Vagina (tissue), 2 donors: ENCODE measurements at places on chromosomes 1 and 21.

GRCh38 chr1:41242342-41243078 is 404 bp upstream of the SCMH1 start:
- no peak for DNase-seq

GRCh38 chr1:248842781-248843331 is 4.8 kb downstream of the ZNF672 start:
- no peak for DNase-seq

DNA sequence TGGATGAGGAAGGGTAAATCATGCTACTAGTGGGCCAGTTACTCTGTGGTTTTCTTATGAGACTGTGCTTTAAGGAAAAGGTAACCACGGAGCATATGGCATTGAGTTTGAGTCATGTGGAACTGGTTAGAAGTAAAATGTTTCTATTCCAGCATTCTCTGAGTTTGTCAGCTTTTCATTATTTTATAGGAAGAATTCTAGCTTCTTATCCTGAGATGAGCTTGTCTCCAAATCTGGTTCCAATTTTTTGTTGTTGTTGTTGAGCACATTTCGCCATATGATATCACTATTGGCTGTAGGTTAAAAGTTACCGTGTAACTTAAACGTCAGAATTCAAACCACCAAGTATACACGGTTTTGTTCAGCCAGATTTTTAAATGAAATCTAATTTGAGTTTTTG is 69.9 kb downstream of the ATF6 start:
- DNase-seq: no peak

GRCh38 chr1:26915204-26915842 is 1.5 kb upstream of the NR0B2 start:
- no peak for DNase-seq

- no peak for DNase-seq
Observed at GRCh38 chr1:226044514-226045101, 17.9 kb upstream of the H3-3A start.

- peak; percentile 54 for DNase-seq
Observed at GRCh38 chr1:53340660-53341520, 13.0 kb upstream of the LRP8 start.

GRCh38 chr1:84101204-84101603 is 42.9 kb upstream of the PRKACB start:
- no peak for DNase-seq

DNA sequence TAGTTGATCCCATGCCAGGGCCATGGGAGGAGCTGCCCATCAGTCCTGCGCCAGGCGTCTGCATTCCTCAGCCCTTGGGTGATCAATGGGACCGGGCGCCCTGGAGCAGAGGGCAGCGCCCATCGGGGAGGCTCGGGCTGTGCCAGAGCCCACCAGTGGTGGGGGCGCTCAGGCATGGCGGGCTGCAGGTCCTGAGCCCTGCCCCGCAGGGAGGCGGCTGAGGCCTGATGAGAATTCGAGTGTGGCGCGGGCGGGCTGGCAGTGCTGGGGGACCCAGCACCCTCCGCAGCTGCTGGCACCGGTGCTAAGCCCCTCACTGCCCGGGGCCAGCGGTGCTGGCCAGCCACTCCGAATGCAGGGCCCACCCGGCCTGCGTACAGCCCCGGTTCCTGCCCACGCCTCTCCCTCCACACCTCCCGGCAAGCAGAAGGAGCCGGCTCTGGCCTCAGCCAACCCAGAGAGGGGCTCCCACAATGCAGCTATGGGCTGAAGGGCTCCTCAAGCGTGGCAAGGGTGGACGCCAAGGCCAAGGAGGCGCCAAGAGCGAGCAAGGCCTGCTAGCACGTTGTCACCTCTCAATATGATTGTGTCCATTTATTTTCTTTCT is 238.1 kb upstream of the OLFM3 start:
- DNase-seq: no peak

DNA sequence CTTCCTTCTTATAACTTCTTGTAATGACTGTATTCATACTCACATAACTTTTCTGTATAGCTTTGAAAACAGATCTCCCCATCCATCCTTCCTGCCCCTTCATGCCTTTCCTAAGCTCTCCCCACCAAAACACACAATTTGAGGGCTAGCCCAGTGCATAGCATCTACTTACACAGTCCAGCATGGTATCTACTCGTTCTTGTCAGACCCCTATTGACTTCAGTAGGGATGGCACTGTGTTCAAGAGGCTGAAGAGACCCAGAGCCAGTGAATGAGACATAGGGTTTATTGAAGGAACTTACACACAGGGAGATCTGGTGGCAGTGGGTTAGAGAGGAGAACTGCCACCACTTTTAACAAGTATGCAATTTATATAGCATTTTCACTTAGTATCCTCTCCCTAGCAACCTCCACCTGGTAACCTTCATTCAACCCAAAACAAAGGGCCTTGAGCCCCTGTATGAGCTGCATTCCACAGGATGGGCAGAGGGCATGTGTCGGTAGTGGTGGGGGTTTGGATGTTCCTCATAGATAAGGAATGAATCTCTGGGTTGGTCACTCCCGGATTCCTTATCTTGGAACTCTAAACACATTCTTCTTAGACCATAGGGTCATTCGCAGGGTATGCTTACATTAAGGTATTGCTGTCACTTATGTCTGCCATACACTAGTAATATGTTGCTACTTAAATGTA is 64.9 kb upstream of the GNG12 start:
- no peak for DNase-seq

DNA sequence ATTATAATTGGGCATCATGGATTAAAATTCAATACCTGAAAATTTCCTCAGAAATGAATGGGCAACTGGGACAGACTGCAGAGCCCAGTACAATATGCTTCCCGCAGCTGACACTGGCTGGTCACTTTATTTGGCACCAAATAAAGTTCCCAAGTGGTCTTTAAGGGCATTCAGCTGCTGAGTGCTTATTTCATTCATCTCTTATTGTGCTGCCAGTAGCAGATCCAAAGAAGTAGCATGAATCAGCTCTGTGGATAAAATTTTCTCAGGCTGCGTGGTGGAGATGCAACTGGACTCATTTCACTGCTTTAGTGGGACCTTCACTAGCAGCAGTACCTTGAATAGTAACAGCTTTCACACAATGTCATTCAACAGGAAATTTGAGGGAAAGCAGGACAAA is 226.3 kb upstream of the ADGRL2 start:
- DNase-seq: no peak

DNA sequence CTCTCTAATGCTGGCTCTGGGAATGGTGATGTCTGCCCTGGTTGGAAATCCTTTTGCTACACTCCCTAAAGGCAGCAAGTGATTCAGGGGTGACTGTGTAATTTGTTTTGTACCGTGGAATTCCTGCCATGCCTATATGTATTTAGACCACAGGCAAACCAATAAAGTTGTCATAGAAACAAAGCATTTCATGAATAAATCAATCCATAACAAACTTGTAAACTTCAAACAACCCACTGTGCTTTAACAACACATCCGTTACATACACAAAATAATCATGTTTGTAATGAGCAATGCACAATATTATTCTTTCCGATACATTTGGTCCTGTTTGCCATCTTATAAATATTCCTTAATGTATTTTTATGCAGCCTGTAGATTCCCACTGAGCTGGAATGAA is 330.3 kb upstream of the SNX7 start:
- no peak for DNase-seq

GRCh38 chr1:92736395-92736794 is 48.5 kb downstream of the EVI5 start:
- no peak for DNase-seq

- no peak for DNase-seq
Observed at GRCh38 chr1:63757334-63757733, 16.5 kb upstream of the ROR1 start.

- no peak for DNase-seq
Observed at GRCh38 chr1:9289711-9290485, 2.8 kb upstream of the SPSB1 start.

GRCh38 chr1:89781494-89782126 is 39.2 kb upstream of the LRRC8D start:
- no peak for DNase-seq

GRCh38 chr21:45594721-45595489 is 48.6 kb upstream of the PCBP3 start:
- no peak for DNase-seq

DNA sequence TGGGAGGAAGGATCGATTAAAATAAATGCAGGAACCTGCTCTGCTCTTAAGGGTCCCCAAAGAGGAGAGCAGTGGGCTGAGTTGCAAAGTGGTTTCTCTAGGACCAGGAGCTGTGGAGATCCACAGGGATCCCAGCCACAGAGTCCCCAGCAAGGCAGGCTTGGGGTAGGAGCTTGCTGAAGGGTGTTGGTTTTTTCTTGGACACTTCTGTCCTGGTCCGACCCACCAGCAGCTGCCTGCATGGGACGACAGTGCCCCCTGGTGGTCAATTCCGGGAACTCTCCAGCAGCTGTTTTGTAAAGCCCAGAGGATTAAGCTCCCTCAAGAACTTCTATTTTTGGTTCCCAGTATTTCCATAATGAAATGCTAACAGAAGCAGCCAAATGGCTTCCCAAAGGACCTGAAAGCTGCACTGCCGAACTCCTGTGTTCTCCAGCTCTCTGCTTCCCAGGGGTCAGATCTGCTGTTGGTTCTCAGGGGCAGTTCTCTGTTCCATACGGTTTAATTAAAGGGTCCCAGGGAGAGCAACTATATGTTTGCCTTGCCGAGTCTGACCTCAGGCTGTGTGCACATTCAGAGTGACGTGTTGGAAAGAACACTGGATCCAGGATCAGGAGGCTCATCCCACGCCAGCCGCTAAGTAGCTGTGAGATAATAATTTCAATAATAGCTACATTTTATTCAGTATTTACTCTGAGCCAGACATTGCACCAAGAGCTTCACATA is 23.2 kb downstream of the NENF start:
- DNase-seq: no peak

GRCh38 chr1:56948403-56949023 is 17.3 kb downstream of the C8B start:
- no peak for DNase-seq

DNA sequence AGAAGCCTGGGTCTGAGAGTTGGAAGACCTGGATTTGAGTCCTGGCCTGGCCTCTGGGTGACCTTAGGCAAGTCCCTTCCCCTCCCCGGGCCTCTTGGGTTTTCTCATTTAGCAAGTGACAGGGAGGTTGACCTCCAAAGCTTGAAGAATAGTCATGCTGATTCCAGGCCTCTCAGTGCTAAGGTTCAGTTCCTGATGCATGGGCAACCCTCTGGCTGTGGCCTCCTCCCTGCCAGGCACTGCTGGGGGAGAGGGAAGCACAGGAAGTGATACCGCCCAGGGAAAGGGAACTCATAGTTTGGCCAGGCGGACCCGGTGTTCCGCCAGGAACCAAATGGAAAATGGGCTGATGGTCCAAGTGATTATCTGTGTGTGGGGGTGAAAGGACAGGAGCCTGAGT is 23.6 kb upstream of the WASF2 start:
- DNase-seq: no peak

DNA sequence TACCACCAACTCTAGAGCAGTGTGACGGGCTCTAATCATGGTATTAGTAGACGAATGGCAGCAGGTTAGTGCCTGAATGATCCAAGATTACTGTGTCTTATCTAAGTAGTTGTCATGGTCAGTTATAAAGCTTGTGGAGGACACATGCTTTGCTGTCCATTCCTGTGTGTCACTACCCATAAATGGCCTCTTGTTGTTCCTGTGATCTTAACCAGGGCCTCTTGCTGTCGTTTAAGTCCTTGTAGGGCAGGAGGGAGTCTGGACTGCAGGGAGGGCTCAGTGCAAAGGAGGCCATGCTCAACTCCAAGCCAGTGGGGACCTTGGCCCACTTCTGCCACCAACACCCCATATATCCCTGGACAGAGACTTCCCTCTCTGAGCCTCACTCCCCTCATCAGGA is 130.5 kb downstream of the EPHB2 start:
- DNase-seq: no peak

- peak; percentile 65 for DNase-seq
Observed at GRCh38 chr1:25657121-25657882, 40.7 kb downstream of the MAN1C1 start.

GRCh38 chr1:117044217-117044616 is 15.9 kb upstream of the TTF2 start:
- no peak for DNase-seq

GRCh38 chr1:207805841-207806421 is 54.1 kb downstream of the CD46 start:
- DNase-seq: no peak

DNA sequence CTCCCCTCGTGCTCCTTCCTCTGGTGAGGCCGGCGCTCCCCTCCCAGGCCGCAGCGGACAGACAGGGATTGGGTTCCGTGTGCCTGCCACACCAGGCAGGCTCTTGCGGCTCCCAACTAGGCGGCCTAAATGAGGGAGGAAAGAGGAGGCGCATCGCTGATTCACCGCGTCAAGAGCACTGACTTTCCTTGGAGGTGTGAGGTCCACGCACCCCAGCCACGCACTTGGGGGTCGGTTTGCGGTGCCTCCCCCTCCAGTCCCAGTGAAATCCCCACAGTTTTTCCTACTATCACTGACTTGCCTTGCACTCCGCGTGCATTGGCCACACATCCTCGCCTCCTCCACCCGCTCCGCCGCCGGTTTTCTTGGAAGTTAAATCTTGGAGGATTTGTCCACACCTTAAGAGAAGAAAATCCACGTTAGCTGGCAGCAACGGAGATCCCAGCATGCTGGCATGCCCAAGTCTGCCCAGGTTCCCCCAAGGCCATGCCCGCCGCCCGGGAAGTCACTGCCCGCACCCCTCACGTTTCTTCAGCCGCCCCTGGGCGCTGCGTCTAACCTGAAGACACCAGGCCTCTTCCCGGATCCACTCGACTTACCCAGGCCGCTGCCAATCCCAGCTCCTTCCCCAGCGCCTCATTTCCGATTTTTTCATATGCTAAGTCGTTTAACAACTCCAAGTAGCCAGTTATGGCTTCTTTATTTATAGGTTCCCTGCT is 1.1 kb upstream of the FOXD3 start:
- DNase-seq: no peak

DNA sequence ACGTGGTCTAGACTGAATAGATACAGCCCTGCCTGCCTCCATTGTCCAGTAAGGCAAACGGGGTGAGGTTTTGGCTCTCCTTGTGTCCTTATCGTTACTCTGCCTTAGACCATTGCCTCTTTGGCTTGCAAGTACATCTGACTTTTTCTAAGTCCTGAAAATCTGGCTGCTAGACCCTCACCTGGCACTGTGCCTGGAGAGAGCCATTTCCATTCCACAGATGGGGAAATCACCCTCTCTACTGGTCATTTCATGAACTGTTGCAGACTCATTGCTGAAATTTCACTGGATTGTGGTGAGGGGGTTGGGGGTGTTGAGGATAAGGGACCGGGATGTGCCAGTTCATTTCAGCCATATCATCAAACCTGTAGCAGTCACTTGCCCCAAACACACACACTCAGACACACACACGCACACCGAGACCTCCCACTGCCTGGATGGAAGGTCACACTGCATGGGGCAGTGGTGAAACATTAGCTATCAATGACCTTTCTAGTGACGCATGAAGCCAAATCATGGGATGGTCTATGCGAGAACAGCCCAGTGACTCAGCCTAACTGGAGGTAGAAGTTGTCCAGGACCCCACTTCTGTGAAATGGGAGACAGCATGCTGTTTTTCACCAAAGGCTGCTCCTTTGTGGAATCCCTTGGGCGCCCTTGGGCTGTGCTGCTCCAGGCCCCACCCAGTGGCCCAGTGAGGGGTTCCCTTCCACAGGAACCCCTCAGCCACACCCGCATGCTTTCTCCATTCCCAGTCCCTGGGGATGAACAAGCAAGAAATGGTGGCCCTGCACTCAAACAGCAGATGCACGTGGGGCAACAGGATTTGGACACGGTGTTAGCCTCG is 34.9 kb upstream of the VASH2 start:
- no peak for DNase-seq

- no peak for DNase-seq
Observed at GRCh38 chr1:7121622-7121988, 336.4 kb downstream of the CAMTA1 start.

GRCh38 chr1:37439349-37439995 is 34.9 kb upstream of the ZC3H12A start:
- DNase-seq: no peak

- DNase-seq: no peak
Observed at GRCh38 chr1:14666373-14666772, 67.9 kb downstream of the KAZN start.
